ENCODE measurements at places on chromosomes 4 and X.
A peak's percentile ranks its signal among the peaks of the same experiment; 100 is the strongest.

GRCh38 chr4:153166716-153167501 lies 37.3 kb upstream of the TRIM2 start:
- no peak for DNase-seq

DNA sequence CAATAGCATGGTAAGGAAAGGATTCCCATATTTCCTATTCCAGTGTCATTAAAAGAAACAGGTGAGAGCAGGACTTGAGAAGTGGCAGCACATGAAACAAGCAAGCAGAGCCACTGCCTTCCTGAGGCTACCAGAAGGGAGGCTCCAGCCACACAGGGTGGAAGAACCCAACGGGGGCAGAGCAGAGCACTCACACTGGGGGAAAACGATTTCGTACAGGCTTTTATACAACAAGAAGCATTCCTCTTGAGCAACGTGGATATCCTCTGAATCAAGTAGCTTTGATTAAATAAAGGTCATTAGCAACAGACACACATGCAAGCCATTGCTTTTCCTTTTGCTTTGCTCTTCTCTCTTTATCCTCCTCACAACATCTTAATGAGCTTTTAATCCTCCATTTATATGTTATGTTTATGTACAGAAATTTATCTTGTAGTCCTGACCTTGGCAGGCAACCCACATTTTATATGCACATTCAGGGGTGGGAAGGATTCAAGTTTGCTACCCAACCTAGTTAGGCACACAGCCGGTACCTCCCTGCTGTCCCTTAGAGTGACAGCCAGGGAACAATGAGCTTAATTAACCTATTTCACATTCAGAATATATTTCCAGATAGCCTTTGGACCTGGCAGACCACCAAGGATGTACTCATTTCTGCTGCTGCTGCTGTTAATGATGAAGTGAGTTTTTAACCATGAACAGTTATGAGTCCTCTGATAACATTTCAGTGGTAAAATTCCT lies 202.1 kb downstream of the ARHGAP24 start:
- no peak for DNase-seq

DNA sequence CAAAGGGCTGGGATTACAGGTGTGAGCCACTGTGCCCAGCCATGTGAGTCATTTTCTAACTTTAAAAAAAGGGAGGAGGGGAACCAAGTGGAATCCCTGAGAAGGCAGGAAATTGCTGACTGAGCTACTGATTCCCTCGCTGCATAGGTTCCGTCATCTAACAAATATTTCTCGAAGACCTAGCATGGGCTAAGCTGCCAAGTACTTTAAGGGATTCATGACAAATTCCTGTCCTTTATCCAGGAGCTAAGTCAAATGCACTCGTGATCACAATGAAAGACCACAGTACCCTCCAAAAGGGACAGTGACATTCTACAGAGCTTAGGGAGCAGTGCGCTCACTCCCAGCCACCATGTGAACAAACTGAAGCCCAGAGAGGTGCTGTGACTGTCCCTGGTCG lies 33.2 kb upstream of the MAN2B2 start:
- no peak for DNase-seq

DNA sequence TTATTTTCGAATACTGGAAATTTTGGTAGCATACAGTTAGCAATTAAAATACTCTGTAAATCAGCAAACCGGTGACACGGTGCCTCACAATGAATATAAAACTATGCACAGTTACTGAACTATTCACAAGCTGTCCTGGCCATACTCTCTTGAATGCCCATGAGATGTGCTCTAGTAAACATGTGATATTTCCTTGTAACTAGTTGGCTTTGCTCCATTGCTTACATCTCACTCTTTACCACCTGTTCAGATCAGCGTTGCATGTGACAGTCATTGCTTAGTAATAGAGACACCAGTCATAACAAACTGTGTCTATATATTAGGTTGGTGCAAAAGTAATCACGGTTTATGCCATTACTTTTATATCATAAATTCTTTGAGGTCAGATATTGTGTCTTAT lies 897.9 kb upstream of the FTHL17 start:
- DNase-seq: no peak

GRCh38 chr4:164931551-164932324 lies 45.7 kb downstream of the TRIM61 start:
- DNase-seq: no peak

GRCh38 chrX:39008549-39008948 lies 207.3 kb downstream of the MID1IP1 start:
- peak; percentile 41 for DNase-seq

GRCh38 chr4:53712408-53713020 lies 121.2 kb upstream of the LNX1 start:
- DNase-seq: no peak

DNA sequence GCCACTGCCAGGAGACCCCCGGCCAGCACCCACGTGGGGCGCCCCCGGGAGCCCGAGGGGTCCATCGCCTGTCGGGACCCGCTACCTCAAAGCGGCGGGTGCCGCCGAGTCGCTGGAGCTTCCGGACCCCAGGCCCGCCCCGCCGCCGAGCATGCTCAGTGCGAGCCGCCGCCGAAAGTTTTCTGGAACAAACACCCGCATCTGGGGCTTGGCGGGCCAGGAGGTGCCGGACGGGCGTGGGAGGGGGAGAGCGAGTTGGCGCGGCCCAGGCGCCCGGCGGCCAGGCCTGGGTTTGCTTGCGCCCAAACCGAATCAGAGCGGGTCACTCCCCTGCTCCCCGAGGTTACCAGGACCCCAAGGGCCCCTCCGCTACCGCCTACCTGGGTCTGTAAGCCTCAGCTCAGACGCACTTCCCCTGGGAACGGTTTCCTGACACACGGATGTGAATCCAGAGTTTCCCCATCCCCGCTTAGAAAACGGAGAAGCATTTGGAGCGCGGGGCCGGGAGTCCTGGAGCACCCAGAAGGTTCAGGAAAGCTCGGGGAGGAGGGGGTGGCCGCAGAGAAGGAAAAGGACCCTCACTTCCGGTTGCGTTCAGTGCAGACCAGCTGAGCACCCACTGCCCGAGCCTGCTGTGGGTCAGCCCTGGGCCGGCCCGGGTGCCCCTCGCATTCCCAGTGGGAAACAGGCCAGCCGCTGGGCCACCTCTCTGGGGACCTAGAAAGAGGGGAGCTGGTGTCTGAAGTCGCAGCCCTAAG lies at the start of gene EVC2:
EVC2 (minus strand) TSS at position 111 of the 758 bp plus-strand sequence; CDS start at position 65, 46 bp downstream.
- peak; percentile 22 for DNase-seq

DNA sequence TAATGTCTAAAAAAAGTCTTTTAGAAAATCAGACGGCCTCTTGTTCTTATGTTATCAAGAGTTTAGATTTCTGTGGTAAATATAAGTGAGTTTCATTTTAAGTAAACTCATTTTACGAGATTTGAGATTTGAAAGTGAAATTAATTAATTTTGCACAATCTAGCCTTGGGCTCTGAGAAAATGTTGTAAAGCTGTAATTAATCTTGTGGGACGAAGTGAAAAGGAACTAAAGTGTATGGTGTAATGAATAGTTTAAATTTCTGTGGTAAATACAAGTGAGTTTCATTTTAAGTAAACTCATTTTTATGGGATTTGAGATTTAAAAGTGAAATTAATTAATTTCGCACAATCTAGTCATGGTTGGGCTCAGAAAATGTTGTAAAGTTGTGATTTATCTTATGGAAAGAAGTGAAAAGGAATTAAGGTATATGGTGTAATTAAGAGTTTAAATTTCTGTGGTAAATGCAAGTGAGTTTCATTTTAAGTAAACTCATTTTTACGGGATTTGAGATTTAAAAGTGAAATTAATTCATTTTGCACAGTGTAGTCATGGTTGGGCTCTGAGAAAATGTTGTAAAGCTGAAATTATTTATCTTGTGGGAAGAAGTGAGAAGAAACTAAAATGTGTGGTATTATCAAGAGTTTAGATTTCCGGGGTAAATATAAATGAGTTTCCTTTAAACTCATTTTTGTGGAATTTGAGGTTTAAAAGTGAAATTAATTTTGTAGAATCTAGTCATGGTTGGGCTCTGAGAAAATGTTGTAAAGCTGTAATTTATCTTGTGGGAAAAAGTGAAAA lies 1.6 kb downstream of the SCML1 start:
- DNase-seq: no peak

DNA sequence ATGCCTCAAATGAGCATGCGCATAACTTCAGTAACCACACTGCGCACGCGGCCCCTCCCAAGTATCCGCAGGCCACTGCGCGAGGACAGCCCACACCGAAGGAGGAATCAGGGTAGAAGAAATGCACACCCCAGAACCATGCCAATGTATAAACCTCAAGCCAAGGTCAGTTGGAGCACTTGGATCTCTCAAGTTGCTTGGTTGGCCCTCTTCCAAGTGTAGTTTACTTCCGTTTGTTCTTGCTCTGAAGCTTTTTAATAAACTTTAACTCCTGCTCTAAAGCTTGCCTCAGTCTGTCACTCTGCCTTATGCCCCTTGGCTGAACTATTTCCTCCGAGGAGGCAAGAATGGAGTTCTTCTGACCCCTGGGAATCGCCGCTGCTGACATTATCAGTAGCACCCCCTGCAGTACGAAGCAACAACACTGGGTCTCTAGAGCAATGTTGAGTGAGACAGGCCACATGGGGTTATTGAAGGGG lies 22.0 kb upstream of the SPINK2 start:
- DNase-seq: no peak

- no peak for DNase-seq
Measured at GRCh38 chr4:113083346-113083745, 33.9 kb downstream of the ANK2 start.

DNA sequence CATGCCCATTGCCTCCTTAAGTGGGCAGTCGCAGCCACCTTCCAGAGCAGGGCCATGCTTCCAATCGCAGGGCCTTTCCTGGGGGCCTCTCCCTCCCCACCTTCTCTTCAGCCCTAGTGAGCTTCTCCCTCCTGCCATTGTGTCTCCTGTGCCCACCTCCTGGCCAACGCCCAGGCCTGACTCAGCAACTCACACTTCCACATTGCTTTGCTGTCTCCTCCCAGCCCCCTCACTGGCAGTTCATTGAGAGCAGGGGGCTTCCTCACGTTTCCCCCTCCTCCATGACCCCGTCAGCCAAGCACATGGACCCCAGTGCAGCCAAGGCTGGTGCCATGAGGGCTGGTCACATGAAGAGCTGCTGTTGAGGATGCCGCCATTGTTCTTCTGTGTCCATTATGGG lies 25.9 kb downstream of the HTRA3 start:
- no peak for DNase-seq

DNA sequence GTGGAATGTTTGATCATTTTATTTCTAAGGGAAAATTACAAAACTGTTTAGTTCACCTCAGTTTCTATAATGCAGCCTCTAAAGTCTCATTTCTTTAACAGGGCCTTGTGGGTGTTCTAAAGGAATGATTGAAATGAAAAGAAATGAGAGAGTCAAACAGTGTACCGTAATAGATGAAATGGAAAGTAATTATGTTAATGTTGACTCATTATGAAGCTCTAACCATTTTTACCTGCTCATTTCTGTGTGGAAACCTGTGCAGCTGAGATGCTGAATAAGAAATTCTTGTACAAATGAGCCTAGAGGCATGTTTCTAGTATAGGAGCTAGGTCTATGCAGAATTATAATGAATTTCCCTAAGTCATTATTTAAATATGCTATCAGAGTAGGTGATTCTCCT lies 45.2 kb upstream of the RPA4 start:
- no peak for DNase-seq

DNA sequence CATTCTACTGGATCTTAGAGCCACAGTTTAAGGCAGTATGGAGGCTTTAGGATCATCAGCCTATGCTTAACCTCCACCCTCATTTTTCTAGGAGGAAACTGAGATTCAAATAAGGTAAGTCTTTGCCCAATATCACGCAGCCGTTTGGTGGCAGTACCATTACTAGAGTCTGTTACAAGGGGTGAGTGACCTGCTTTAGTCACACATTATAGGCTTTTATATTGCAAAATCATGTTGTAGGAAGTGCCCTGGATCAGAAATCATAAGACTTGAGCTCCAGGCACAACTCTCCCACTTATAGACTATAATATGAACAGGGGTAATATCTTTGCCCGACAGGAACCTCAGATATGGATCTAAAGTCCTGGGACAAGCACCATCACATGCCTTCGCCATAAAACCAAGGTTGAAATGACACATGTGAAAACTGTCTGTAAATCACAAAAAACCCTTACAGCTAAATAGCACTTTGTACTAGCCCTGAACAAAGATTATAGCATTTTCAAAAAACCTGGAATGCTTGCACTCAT lies 19.2 kb downstream of the HPSE start:
- DNase-seq: no peak

GRCh38 chr4:57865264-57865663 lies 755.1 kb upstream of the IGFBP7 start:
- no peak for DNase-seq

- DNase-seq: no peak
Measured at GRCh38 chr4:141643557-141643956, 7.2 kb downstream of the IL15 start.

DNA sequence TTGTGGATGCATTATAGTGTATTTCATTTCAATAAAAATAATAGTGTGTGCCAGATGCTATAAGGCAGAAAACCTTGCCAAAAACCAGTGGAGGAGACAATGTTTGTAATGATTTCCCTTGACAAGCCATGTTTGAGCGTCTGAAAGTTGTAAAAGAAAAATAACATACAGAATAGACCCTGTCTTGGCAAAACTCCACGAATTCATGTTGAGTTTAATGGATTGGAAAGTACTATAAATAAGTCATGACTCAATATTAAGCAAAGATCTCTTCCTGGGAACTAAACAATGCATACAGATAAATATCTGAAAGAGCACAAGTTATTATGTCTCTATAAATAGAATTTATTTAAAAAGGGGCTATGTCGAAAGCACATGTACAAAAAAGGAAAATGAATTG lies 543.5 kb downstream of the GABRG1 start:
- no peak for DNase-seq

DNA sequence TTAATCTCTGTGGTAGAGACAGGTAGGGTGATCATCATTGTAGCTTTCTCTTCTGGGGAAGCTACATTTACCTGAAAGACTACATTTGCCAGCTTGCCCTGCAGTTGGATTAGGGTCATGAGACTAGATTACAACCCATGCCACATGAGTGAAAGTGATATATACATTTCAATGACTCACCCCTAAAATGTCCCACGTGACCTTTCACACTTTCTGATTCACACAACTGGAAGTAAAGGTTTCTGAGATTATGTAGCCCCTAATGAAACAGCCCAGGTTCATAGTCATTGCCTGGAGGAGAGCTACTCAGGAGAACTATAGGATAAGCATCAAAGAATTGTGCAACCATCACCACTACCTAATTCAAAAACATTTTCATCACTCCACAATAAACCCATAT lies 17.8 kb downstream of the PDCL2 start:
- DNase-seq: no peak

DNA sequence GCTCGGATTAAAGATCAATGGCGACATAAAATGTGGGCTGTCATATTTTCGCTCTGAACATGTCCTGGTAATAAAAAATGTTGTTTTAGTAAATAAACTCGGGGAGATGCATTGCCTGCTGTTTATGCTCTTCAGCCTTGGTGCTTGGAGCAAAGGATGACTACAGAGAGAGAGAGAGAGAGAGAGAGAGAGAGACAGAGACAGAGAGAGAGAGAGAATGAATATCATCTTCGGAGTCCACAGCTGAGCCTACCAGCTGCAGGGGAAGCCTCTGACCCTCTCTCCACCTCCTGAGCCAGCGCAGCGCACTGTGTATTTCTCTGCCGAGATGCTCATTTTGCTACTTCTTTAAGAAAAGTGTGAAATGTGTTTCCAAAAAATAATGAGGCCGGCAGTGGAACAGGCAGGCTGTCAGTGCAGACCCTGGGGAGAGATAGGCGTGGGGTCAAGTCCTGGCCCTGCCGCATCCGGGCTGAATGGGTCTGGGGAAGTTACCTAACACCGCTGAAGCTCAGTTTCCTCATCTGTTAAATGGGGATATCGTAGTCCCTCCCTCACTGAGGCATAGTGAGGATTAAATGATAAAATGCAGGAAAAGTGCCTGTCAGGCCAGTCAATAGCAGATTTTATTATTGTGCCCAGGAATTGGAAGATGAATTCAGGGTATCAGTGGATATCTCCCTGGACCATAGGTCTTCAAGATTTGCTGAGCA lies 58.5 kb upstream of the LGI2 start:
- DNase-seq: no peak

All from CD4-positive, alpha-beta T cell treated with Interleukin-1 beta for 1 hour (primary cell).